Cerebellum (tissue), 4 donors: ENCODE measurements at places on chromosomes 1 and 21. TPM values are rescaled to one million over a fixed set of nuclear protein-coding genes. Genes with fewer than 3 reads are reported as not detected.

DNA sequence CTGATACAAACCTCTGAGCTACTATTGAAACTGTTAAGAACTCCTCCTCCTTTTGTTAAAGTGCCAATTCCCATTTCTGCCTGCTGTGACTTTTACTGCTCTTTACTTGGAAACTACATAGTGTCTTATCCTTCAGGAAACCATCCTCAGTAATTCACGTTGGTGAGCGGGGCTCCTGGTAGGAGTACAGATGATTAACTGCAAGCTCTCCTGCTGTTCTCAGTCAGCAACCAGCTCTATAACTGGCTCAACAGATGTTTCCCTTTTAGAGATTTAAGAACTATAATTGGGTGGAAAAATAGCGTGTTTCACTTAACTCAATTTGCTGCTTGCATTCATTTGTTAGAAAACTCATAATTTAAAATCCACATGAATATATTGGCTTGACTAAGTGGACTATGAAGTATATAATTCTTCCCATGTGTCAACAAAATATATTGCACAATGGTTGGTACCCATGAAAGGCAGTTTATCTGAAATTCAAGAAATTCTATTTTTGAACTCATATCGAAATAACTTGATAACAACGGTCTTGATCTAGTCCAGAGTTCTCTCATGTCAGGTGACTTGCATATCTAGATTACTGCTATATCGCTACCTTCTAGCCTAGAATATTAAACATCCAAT, 574.0 kb downstream of the KCNT2 start:
- no peak for DNase-seq

DNA sequence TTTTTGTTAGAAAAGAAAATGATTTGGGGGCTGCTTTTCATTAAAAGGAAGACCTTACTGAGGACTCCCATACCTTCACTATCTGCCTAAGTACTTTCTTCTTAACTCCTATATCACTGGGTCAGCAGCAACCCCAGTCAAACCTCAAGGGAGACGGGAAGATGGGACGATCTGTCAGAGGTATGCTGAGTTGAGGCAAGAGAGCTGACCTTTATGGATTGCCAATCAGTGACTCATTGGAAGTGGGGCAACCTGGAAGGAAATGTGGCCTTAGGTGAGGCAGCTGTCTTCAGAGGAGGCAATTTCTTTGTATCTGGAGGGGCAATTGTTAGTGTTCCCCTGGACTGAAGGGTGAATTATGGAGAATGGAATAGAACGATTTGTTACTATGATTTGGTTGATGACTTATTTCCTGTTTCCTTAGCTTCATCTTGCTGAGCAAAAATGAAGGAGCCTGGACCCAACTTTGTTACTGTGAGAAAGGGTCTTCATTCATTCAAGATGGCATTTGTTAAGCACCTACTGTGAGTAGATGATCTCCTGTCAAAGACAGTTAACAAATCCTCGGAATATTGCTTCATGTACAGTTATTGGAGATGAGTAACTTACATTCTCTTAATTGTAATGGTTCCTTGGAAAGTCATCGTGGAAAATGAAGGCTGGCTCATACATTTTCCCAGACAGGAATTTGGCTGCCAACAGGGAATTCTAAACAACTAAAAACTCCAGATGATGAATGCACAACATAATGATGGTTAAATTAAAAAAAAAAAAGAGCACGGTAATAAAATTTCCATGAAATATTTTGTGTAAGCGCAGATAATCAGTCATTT, 134.7 kb upstream of the KCNJ15 start:
- no peak for DNase-seq

DNA sequence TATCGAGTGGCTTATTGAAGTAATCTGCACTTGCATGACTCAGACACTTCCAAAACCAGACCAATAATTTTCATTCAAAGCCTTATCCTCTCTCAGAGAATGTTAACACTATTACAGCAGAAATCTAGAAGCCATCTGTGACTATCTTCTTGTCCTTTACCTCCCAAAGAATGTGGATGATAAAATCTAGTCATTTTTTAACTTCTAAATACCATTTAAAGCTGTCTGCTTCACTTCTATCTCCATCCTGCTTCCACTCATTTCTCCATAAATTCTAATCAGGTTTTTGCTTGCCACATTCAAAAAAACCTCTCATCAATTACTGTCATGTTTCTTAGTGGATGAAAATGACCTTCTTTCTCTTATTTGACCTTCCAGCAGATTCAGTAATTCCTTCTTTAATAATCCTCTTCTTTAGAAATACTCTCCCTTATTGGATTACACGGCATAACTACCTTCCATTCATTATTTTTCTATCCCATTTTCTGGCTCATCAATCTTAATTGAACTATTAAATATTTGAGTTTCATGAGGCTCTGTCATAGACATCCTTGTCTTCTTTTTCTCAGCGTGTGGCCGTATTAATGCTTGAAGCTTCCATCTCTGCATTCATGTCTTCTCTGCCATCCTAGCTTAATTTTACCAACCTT, 1999.4 kb downstream of the MRPL39 start:
- DNase-seq, result no peak

DNA sequence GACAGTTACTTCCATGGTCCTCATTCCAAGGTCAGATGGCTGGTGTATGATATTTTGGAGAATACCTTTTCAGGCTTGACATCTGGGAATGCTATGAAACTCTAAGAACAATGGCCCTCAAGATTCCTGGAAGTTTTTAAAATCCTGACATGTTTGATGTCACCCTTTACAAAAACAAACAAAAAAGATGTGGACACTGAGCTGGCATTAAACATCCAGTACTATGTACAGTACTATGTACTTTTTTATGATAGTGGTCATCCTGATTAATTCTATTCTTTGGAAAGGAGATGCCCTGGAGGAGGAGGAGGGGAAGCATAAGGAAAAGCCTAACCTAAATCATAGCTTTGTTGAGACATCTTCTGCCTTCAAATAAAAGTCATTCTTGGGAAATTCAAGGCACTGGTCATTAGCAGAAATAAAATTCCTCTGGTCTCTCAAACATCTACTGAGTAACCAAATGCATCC, 235.4 kb downstream of the HMCN1 start:
- no peak for DNase-seq

- no peak for DNase-seq
Measured at GRCh38 chr1:97093741-97094140, 372.2 kb downstream of the PTBP2 start.

GRCh38 chr1:156004843-156005584, 15.7 kb downstream of the SSR2 start:
- no peak for DNase-seq

DNA sequence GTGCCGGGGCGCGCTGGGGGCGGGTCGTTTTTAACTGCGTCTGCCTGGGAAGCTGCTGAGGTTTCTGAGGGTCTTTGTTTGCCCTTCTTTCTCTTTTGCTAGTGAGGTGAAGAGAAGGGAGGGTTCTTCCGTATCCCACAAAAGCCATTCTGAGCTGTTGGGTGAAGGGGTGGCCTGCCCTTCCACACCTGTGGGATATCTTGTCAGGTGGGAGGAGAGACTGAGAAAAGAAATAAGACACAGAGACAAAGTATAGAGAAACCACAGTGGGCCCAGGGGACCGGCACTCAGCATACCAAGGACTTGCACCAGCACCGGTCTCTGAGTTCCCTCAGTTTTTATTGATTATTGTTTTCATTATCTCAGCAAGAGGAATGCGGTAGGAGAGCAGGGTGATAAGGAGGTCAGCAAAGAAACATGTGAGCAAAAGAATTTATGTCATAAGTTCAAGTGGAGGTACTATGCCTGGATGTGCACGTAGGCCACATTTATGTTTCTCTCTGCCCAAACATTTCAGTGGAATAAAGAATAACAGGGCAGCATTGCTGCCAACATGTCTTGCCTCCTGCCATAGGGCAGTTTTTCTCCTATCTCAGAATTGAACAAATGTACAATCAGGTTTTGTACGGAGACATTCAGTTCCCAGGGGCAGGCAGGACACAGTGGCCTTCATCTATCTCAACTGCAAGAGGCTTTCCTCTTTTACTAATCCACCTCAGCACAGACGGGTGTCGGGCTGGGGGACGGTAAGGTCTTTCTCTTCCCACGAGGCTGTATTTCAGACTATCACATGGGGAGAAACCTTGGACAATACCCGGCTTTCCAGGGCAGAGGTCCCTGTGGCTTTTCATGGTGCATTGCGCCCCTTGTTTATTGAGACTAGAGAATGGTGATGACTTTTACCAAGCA, 972 bp downstream of the PGBD2 start:
- DNase-seq, result no peak

- DNase-seq, result no peak
Measured at GRCh38 chr1:81478219-81478618, 322.5 kb upstream of the ADGRL2 start.

- no peak for DNase-seq
Measured at GRCh38 chr21:31326522-31327242, 17.4 kb downstream of the TIAM1 start.

DNA sequence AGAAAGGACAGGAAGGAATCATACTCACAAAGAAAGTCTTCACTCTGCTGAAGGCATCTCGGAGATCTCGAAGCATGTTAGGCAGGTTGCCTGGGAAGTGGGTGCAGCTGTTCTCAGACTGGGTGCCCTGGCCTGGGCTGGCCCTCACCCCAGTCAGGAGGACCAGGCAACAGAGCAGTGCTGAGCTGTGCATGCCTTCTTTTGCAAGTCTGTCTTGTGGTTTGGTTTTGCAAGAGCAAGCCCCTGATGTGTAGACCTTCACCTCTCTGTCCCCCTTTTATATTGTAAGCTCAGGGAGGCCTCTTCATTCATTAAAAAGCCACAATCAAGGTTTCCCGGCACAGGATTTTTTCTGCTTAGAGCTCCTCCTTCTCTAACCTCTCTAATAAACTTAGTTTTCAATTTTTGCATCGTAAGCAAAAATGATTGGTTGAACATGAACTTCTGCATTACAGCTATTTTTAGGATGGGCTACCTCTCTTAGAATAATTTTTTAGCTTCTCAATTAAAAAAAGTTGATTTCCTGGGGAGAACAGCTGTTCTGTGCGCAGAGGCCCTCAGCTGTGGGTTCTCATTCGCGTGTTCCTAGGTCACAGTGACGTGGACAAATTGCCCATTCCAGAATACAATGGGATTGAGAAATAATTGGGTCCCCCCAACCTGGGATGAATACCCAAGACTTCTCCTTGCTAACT, at the start of gene IL10:
TSS of gene IL10 (minus strand) at position 252 of the 695 bp plus-strand sequence. CDS start at position 193, 59 bp downstream.
- DNase-seq, result no peak

GRCh38 chr1:84347932-84348555, 46.5 kb downstream of the SAMD13 start:
- no peak for DNase-seq

GRCh38 chr21:36749935-36750575, 51.1 kb downstream of the SIM2 start:
- no peak for DNase-seq

- DNase-seq, result no peak
Measured at GRCh38 chr1:90370686-90371447, 346.2 kb downstream of the BARHL2 start.

- DNase-seq, result no peak
Measured at GRCh38 chr1:208212893-208213292, 31.3 kb downstream of the PLXNA2 start.

DNA sequence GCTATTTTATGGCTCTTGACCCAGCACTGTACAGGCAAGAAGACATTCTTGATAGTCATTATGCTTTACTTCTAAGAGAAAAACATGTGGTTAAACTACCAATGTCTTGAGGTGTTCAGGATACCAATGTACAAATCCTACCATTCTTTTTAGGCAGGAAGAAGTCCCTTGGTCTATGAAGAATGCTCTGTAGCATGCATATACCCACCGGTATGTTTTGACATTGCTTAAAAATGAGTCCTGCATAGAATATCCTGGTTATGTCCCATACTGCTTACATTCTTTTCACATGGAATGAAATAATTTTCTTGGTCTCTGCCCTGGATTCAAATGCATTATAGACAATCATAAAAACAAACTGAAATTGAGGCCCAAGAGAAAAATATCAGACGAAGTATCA, 4.8 kb downstream of the KRTAP27-1 start:
- no peak for DNase-seq

GRCh38 chr1:201888282-201889089, at the start of gene SHISA4:
SHISA4 (plus strand) TSS chr1:201888898; CDS start chr1:201888995, 97 bp downstream.
- DNase-seq, result peak; percentile 94

GRCh38 chr1:56418151-56418631, 161.2 kb downstream of the PLPP3 start:
- DNase-seq, result no peak

DNA sequence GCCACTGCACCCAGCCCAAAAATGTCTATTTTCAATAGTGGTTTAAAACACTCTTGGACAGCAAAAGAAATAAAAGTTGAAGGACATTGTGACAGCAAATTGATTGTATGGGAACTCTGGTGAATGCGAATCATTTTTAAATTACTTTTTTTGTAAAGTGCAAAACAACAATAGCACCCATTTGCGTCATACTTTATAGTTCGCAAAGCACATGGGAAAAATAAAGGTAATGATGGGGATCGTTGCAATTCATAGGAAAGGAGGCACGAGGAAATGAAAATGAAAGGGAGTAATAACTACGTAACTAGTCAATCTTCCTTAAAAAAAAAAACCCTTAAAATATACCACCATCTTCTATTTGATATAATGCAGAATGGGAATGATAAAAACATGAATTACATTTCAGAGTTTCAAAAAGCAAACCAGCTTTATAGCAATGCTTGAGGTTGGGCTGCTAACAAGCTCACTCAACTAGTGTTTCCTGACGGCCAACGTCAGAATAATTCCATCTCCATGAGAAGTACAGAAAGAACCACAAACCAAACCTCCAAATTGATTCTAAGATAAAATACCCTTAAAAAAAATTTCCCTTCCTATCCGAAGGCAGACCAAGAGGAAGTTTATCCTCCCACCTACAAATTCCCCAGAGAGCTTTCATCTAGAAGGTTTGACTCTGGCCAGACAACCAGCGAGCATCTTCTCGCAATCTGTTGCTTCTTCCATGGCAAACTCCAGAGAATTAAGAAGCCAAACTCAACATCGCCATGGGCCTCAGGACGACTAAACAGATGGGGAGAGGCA, at the start of gene EDARADD:
TSS of gene EDARADD (plus strand) at position 606 of the 801 bp plus-strand sequence. CDS start at position 765, 159 bp downstream.
- DNase-seq, result no peak

DNA sequence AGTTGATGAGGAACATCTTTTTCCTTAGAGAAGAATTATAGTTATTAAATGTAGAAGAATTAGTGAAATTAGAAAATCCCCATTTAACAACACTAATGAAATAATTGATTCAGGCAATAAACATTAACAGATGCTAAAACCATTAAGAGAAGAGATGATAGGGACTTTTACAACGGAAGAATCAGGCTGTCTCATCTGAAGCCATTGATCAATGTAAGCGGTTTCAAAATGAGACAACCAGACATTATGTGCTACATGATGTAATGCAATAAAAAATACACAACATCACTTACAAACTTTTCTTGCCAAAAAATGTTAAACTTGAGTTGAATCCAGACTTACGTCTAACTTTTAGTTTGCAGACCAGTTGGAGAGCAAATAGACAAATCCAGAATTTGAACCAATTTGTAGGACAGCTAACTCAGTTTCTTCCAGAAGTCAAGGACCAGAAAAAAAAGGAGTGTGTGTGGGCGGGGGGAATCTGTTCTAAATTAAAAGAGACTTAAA, 165.4 kb upstream of the DPT start:
- no peak for DNase-seq

- DNase-seq, result no peak
Measured at GRCh38 chr1:247857069-247857984, at the start of gene TRIM58. TRIM58 (plus strand) TSS chr1:247857187; CDS start chr1:247857247, 60 bp downstream.

NCMAP gene
- total RNA-seq, result 0.09 TPM

PALMD gene
- 6.1 TPM for total RNA-seq
